ENCODE measurements at places on chromosomes 2 and 18. TPM values are rescaled to one million over a fixed set of nuclear protein-coding genes. Genes with fewer than 3 reads are reported as not detected.

GRCh38 chr2:12141618-12142258 is 395.3 kb downstream of the LPIN1 start:
- no peak for DNase-seq

DNA sequence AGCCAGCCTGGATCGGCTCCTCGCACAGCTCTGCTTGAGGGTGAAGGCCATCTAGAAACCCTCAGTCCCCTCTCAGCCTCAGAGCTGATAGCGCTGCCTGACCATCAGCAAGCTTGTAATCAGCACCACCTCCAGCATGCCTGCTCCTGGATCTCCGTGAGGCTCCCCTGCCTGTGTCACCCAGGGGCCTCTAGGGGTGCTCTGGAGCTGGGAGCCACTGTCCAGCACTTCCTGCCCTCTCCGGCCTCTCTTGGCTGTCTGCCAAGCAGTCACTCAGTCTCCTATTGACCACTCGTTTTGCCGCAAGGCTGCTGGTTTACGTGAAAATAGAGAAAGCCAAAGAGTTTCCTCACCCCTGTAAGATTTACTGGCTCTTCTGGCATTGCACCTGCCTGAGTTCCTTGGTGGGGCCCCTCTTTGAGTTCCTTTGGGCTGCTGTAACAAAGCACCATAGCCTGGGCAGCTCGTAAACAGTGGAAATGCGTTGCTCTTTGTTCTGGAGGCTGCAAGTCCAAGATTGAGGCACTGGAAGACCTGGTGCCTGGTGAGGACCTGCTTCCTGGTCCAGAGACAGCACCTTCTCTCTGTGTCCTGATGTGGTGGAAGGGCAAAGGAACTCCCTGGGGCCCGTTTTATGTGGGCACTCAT is 17.9 kb downstream of the CAPN10 start:
- peak; percentile 70 for DNase-seq

- DNase-seq, result no peak
Measured at GRCh38 chr18:38367473-38367872, 801.9 kb upstream of the CELF4 start.

GRCh38 chr2:239264492-239264837 is 136.4 kb downstream of the HDAC4 start:
- DNase-seq, result no peak

GRCh38 chr2:177551989-177552421 is 159.4 kb downstream of the AGPS start:
- DNase-seq, result peak; percentile 26

DNA sequence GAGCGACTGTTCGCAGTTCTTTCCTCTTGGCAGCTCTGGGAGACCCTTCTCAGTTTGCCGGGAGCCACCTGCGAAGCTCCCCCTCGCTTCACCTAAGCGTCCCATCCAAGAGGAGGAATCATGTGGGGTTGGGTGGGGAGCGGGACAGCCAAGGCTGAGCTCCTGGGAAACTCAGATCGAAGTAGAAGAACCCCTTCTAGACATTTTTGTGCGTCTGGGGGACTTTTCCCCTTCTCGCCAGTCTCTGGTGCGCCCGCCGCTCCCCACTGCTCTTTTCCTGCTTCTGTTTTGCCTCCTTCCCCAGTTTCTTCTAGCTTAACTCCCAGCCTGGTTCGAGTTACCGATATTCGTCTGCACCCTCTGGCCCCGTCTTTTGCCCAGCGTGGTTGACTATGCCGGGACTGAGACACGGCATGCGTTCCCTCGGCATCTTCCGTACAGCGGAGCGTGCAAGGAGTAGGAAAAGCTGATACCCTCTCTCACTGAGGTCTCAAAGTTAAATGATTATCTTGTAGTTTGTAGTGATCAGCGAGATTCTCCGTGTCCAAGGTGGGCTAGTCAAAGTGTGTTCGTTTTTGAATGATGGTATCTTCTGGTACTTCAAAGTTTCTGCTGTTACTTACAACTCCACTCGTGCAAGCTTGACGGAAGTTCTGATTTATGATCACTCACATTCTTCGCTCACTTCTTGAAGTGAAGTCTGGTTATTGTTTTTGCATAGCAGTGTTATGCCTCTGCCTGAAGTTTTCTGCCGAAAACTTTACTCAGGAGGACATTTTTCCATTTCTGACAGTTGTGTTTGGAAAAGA is 664 bp downstream of the CAMKMT start:
- DNase-seq, result peak; percentile 70

The MC4R gene
- polyA plus RNA-seq, result not detected

The FNDC4 gene
- polyA plus RNA-seq, result 19.0 TPM

The LHCGR gene
- not detected for polyA plus RNA-seq

The PRKAG3 gene
- polyA plus RNA-seq, result not detected

DNA sequence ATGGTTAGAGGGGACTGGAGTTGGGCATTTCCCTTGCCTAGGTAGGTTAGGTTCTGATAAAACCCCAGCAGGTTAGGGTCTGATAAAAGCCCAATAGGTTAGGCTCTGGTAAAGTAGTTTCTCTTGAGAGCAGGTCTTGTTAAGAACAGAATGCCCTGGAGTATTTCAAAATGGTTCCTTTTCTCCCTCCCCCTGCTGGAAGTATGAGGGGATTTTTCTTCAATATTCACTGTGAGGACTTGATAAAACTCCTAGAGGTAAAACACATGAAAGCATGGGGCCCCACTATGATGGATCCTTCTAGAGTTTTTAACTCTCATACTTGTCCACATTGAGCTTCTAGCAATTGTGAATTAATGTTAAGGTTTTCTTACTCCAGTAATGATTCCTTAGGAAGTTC is 27.6 kb downstream of the ANKAR start:
- peak; percentile 17 for DNase-seq

The REG3G gene
- polyA plus RNA-seq, result not detected

DNA sequence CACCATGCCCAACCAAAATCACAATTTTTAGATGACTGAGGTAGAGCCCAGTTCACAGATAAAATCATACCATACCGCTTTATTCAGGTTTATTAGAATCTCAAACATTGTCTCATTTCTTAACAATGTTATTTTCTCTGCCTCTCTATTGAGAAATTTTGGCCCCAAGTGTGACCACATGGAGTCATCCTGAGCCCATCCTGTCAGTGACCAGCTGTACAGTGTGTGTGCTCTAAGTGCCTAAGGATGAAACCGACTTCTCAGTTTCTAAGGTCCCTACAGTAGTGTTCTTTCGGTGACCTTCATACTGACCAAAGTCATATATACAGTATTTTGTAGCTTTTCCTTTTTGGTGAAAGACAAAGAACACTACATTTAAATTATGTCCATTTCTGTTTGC is 123.7 kb upstream of the MSTN start:
- no peak for DNase-seq

The OTX1 gene
- not detected for polyA plus RNA-seq

DNA sequence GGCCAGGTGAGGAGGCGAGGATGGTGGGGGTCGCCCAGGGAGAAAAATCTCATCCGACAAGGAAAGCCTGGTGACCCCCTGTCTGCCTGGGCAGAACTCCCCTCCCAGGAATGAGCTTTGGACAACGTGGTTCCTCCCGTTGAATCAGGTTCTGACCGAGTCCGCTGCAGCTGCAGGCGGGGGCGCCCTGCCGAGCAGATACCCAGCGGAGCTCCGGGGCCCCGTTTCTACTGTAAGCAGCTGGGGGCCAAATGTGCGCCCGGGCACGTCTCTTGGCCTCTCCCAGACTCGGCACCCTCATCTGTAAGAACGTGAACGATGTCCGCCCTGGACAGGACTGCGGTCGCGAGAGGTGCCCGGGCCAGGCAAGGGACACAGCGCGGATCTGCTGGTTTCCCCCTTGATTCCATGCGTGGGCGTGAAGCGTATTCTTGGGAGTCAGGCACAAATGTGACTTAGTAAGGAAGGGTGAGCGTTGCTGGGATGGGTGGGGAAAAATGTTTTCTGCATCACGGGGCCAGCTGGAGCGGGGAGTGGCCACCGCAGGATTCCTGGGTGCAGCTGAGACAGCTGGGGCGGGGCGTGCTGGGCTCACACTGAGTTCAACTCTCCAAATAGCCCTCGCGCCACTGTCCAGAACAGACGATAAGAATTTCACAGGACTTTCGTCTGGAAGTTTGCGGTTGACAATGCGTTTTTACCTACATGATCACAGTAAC is 20.2 kb upstream of the TUBB6 start:
- peak; percentile 23 for DNase-seq

- no peak for DNase-seq
Measured at GRCh38 chr2:127577503-127577902, 42.0 kb downstream of the MYO7B start.

The ASB18 gene
- polyA plus RNA-seq, result not detected

DNA sequence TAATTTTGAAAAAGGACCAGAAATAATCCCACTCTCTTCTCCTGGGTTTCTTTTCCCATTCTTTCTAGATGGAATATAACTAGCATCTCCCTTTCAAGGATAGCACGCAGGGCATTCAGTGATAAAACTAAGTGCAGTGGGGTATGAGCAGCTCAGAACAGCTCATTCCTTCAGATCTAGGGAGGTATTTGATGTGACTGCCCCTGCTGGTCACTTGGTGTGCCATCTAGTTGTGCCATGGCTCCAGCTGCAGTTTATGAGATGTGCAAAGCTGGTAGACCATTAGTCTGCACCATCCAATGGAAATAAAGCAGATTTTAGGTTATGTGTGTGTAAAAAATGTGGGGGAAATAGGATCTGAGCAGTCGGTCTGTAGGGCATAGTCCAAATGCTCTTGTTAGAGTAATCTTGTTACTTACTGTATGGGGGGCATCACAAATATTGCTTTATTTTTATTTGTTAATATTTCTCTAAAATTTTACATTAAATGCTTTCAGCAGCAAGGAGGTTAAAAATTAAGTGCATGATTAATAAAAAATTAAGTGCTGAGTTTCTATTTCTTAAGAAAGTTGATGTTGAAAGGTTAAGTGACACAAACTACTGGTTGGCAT is 38.9 kb downstream of the CTAGE1 start:
- peak; percentile 53 for DNase-seq

GRCh38 chr2:109318150-109318948 is 189.3 kb downstream of the SH3RF3 start:
- DNase-seq, result no peak

DNA sequence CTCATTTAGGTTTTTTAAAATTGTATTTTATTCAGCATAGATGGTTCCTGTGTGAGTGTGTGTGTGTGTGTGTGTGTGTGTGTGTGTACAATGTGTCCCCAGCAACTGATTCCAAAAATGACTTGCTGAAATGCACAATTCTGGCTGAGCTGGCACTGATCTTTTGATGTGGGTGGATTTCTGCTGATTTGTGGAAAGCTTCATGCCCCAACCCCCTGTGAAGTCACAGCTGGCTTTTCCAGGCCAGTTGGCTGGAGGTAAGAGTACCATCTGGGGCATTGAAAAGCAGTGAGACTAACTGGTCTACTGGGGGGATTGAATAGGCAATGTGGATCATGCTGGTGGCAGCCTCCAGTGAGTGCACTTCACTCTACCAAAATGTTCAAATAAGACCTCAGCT is 187.2 kb downstream of the LRRTM1 start:
- no peak for DNase-seq

The KIAA2012 gene
- polyA plus RNA-seq, result not detected

The NOL4 gene
- not detected for polyA plus RNA-seq

GRCh38 chr2:46706264-46706983 is 209.2 kb downstream of the MCFD2 start:
- peak; percentile 15 for DNase-seq

- DNase-seq, result no peak
Measured at GRCh38 chr2:26587994-26588393, 53.2 kb downstream of the CIB4 start.

DNA sequence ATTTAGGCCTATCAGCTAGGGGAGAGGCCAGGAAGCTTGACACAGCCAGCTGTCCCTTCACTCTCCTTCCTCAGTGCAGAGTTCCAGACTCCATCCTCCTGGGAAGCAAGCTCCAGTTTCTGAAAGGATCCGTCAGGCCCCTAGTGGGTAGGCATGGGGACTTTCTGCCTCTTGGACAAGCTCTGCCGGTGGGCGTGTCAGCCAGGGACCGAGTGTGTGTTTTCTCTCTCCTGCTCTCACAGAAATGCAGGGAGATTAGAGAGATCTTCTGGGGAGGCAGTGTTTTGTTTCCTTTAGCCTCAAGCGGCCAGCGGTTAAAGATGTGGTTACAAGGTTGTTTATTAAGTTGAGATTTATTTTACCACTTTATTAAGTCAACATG is 29.9 kb upstream of the OTOS start:
- DNase-seq, result no peak

The UPP2 gene
- polyA plus RNA-seq, result not detected

GRCh38 chr18:8783994-8784530 is 78.7 kb downstream of the MTCL1 start:
- no peak for DNase-seq

The CNGA3 gene
- not detected for polyA plus RNA-seq

The SERPINB10 gene
- not detected for polyA plus RNA-seq

DNA sequence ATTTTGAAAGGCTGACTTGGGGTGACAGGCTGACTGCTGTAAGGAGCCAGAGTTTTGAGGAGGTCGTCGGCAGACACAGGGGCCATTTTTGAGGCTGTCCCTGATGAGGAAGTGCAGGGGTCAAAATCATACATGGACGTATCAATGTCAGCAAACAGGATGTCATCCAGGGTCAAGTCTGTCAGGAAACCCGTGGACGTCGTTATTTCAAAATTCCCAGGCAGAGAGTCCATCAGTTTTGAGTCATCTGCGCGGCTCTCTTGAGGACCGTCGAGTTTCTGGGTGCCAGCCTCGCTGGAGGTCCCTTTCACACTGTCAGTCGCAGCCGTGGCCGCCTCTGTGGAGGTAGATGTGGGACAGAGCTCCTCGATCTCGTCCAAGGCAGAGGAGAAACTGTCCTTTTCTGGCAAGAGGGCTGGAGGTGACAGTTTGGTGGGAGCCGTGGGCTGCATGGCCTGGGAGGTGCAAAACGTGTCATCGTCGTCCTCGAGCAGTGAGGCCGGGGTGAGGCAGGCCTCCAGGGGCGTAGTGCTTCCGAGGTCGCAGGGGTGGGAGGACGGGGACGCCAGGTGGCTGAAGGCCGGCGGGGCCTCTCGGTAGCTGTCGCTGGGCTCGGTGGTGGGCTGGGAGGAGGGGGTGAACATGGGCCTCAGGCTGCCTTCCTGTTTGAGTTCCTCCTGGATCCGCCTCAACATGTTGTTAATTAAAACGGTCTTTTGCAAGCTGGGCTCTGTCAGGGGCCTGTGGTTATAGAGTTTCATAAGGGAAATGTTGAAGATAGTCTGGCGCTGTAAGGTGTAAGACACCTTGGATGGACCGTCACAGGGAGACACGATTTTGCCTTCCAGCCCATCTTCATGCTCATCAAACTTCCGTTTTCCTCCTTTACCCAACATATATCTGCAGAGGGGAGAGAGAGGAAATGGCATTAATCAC is 17.5 kb downstream of the SERTAD2 start:
- DNase-seq, result no peak

DNA sequence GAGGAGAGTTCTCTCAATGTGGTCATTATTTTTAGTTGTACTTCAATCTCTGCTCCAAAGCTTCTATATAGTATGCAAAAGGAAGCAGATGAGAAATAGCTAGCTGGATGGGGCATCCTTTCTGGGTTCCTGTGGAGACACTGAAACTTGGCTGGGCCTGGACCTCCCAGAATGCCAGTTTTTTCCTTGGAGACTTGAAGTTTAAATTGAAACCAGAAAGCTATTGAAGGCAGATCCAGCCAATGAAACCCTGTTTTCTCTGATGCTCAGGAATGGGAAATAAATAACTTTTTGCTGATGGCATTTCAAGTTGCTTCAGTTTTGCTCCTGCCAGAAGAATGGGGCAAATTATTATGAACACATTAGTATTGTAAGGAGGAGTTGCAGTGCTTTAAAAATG is 2.9 kb downstream of the SETBP1 start:
- DNase-seq, result no peak

The HAAO gene
- 1.1 TPM for polyA plus RNA-seq
